ENCODE measurements at places on chromosomes 6 and 20.

- DNase-seq = no peak
Observed at GRCh38 chr20:1908191-1908590, 13.0 kb downstream of the SIRPA start.

- DNase-seq = no peak
Observed at GRCh38 chr6:97689078-97689754, 406.2 kb upstream of the MMS22L start.

- no peak for DNase-seq
Observed at GRCh38 chr20:18079756-18080353, 22.1 kb upstream of the OVOL2 start.

DNA sequence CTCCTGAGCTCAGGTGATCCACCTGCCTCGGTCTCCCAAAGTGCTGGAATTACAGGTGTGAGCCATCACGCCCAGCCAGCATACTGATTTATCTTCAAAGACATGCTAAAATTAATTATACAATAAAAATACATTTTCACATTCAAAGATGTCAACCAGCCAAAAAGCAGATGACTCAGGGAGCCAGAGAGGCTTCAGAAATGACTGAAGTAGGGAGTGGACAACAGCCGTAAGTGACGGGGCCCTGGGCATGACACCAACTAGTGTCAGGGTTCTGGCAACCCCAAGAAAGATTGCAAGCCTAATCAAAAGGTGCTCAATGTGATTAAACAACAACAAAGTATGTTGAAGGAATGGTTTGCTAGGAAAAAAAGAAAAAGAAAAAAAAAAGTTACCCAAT is 28.4 kb downstream of the GPLD1 start:
- DNase-seq = no peak

DNA sequence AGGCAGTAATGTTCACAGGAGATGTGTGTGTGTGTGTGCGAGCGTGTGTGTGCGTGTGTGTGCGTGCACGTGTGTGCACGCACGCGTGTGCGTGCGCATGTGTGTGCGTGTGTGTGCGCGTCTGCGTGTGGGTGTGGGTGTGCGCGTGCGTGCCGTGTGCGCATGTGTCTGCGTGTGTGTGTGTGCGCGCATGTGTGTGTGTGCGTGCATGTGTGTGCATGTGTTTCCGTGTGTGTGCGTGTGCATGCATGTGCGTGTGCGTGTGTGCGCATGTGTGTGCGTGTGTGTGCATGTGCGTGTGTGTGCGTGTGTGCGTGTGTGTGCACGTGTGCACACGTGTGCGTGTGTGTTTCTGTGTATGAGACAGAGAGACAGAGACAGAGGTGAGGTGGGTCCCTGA is 136.0 kb upstream of the CST7 start:
- no peak for DNase-seq

DNA sequence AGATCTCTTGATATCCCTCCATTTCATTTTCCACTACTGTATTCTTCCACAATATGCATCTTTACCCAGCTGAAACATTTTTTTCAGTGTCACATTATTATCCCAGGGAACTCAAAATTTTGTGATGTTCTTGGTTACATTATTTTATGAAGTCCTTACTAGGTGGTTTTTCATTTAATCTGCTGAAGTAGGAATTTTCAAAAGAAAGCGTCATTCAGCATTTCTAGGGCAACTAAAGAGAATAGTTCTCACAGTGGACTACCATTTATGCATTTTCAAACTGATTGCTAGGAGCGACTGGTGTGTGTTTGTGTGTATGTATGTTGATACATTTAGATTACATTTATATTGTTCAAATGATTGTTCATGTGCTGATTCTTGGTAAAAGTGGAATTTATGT is 2.4 kb upstream of the TMEM30A start:
- DNase-seq = no peak

- no peak for DNase-seq
Observed at GRCh38 chr20:47143657-47144056, 212.8 kb downstream of the ZMYND8 start.

DNA sequence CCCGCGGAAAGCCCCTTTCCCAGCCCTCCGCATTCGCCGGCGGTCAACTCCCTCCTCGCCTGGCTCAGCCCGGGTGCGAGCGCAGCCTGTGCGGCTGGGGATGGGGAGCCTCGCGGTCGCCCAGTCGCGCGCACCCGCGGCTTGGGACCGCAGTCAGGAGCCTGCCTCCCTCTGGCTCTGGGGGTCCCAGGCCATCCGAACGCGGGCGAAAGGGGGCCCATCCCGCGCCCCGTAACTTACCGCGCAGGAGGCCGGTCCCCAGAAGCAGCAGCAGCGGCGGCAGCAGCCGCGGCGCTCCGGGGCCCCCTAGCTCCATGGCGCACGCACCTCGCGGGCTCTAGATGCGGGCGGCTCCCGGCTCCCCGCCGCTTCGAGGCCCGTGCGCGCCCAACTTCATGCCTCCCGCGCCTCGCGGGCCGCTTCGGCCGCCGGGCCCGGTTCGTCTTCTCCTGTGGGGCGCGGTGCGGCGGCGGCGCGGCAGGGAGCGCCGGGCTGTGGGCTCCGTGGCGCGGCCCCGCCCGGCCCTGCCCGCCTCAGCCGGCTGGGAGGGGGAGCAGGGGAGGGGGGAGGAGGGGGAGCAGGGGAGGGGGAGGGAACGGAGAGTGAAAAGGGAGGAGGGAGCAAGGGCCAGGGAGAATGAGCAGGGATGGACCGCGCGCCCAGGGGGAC is at the start of gene CHRNA4:
Gene CHRNA4 (minus strand): TSS at position 500 of the 669 bp plus-strand sequence. CDS start 184 bp downstream, at position 316.
- no peak for DNase-seq

DNA sequence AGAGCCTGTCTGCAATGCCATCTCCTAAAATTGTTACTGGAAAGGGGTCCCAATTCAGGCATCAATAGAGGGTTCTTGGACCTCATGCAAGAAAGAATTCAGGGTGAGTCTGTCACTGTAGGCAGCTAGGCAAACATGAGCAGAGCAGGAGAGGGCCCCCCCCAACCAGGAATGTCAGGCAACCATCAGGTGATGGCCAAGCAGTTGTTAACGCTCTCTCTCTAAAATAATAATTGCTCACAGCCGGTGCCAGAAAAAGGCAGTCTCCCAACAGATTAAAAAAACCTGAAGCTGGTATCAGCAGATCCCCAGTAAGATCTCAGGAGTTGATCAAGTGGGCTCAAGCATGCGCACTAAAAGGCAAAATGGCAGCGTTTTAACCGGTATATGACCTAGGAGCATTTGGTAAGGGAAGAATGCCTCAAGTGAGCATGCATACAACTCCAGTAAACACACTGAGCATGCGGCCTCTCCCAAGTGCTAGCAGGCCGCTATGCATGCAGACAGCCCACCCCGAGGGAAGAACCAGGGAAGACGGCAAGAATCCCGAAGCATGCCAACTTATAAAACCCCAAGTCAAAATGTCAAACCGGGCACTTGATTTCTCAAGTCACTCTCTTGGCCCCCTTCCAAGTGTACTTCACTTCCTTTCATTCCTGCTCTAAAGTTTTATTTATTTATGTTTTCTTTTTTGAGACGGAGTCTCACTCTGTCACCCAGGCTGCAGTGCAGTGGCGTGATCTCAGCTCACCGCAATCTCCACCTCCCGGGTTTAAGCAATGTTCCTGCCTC is 44.0 kb upstream of the RNGTT start:
- DNase-seq = no peak
